ENCODE measurements at places on chromosomes 13 and 19. TPM values are rescaled to one million over a fixed set of nuclear protein-coding genes. Genes with fewer than 3 reads are reported as not detected.

DNA sequence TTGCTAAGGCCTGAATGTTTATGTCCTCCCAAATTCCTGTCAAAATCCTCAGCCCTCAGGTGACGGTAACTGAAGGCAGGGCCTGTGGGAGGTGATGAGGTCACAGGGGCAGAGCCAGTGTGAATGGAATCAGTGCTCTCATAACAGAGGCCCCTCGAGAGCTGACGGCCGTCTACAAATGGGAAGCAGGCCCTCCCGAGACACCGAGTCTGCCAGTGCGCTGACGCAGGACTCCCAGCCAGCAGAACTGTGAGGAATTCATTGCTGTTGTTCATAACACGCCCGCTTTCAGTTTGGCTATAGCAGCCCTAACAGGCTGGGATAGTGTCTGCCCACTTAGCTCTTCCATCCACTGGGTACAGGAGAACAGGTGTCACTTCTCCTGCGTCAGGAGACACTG, 41.2 kb downstream of the CARS2 start:
- H3K4me3 ChIP-seq = no peak overlapping the region
- H3K27me3 ChIP-seq = no peaks in the 10 kb centered on the region
- H3K27ac ChIP-seq = no peak overlapping the region
- H3K36me3 ChIP-seq = peaks cover 74% of the 10 kb centered on the region
- no peak for DNase-seq

The CDX2 gene
- total RNA-seq = not detected

GRCh38 chr13:80363890-80364503, 23.1 kb upstream of the SPRY2 start:
- DNase-seq = no peak
- H3K4me3 ChIP-seq = no peak overlapping the region
- H3K27me3 ChIP-seq = no peaks in the 10 kb centered on the region
- H3K4me1 ChIP-seq = no peaks in the 10 kb centered on the region
- H3K36me3 ChIP-seq = no peaks in the 10 kb centered on the region

GRCh38 chr19:49064768-49065611, at the start of gene NTF4:
NTF4 (minus strand) TSS chr19:49064818; CDS start chr19:49061997, 2,821 bp downstream.
- H3K4me1 ChIP-seq = no peaks in the 10 kb centered on the region
- no peak within 1 kb of the TSS for H3K4me3 ChIP-seq
- no peak within 1 kb of the TSS for H3K27ac ChIP-seq
- H3K27me3 ChIP-seq = peaks cover 69% of the 10 kb centered on the region
- no peaks in the 10 kb centered on the region for H3K36me3 ChIP-seq
- no peak for DNase-seq

GRCh38 chr13:83286737-83287136, 595.5 kb downstream of the SLITRK1 start:
- H3K27ac ChIP-seq = no peak overlapping the region
- no peaks in the 10 kb centered on the region for H3K36me3 ChIP-seq
- no peak overlapping the region for H3K4me3 ChIP-seq
- no peaks in the 10 kb centered on the region for H3K4me1 ChIP-seq

GRCh38 chr19:41792513-41793413, 3.6 kb upstream of the CEACAM3 start:
- H3K36me3 ChIP-seq = no peaks in the 10 kb centered on the region
- DNase-seq = peak; percentile 54
- H3K27me3 ChIP-seq = peaks cover 43% of the 10 kb centered on the region
- no peak overlapping the region for H3K27ac ChIP-seq
- H3K4me3 ChIP-seq = no peak overlapping the region

GRCh38 chr13:32829269-32829668, 187.0 kb upstream of the KL start:
- no peak overlapping the region for H3K27ac ChIP-seq
- no peaks in the 10 kb centered on the region for H3K27me3 ChIP-seq
- no peak overlapping the region for H3K4me3 ChIP-seq
- DNase-seq = no peak
